ENCODE measurements at places on chromosomes 6 and 20. TPM values are rescaled to one million over a fixed set of nuclear protein-coding genes. Genes with fewer than 3 reads are reported as not detected.

The SNAI1 gene
- total RNA-seq: 4.6 TPM

The HLA-DQA1 gene
- total RNA-seq: not detected

The NTSR1 gene
- total RNA-seq: not detected

The TSBP1 gene
- not detected for total RNA-seq

The TRIM15 gene
- not detected for total RNA-seq

The OTOR gene
- total RNA-seq: not detected

The PROCR gene
- total RNA-seq: 60.6 TPM

The HTR1E gene
- total RNA-seq: not detected

The CTNNBL1 gene
- total RNA-seq: 24.0 TPM

The RING1 gene
- total RNA-seq: 23.9 TPM

The SLC17A4 gene
- not detected for total RNA-seq

The FAM209B gene
- total RNA-seq: 0.52 TPM

The RHAG gene
- total RNA-seq: not detected

The BHLHE23 gene
- total RNA-seq: not detected

The TAGAP gene
- total RNA-seq: 0.11 TPM

The IL17A gene
- total RNA-seq: not detected

The PXDC1 gene
- 59.5 TPM for total RNA-seq

The TTK gene
- total RNA-seq: 21.8 TPM

The ARHGAP18 gene
- 5.5 TPM for total RNA-seq

The KCNG1 gene
- total RNA-seq: 1.1 TPM

The OXT gene
- not detected for total RNA-seq

The TGM3 gene
- total RNA-seq: 0.39 TPM

The CST5 gene
- not detected for total RNA-seq

The SPATS1 gene
- not detected for total RNA-seq

The KCNK16 gene
- not detected for total RNA-seq

The WFDC11 gene
- total RNA-seq: not detected

The FOXC1 gene
- 88.4 TPM for total RNA-seq

The CCN5 gene
- 21.1 TPM for total RNA-seq

The MLN gene
- total RNA-seq: not detected

The DEFB124 gene
- not detected for total RNA-seq

The SLCO4A1 gene
- 0.13 TPM for total RNA-seq

The ZBTB24 gene
- 10.9 TPM for total RNA-seq

The SLC22A7 gene
- not detected for total RNA-seq

The LAMA2 gene
- total RNA-seq: 30.3 TPM

The ARHGAP40 gene
- not detected for total RNA-seq

The ZC2HC1B gene
- total RNA-seq: 0.26 TPM

The CNPY3 gene
- 27.3 TPM for total RNA-seq

The NR2E1 gene
- not detected for total RNA-seq

The C20orf144 gene
- not detected for total RNA-seq

The CTCFL gene
- not detected for total RNA-seq

The HDGFL1 gene
- not detected for total RNA-seq

The AIF1 gene
- not detected for total RNA-seq

The MCCD1 gene
- total RNA-seq: not detected

The DYNLT2 gene
- 1.5 TPM for total RNA-seq

The EDN1 gene
- total RNA-seq: 0.65 TPM

The MAP3K5 gene
- total RNA-seq: 16.2 TPM

The PRSS16 gene
- not detected for total RNA-seq

The BTBD9 gene
- 21.5 TPM for total RNA-seq

The EFCAB8 gene
- total RNA-seq: 0.22 TPM

The ZC3H12D gene
- total RNA-seq: 1.3 TPM

The SLA2 gene
- under 0.01 TPM for total RNA-seq

The AKAP12 gene
- 207 TPM for total RNA-seq

The RIPOR3 gene
- 0.76 TPM for total RNA-seq

The CCN6 gene
- total RNA-seq: 36.8 TPM
